ENCODE measurements at places on chromosomes 6 and 20.
A peak's percentile ranks its signal among the peaks of the same experiment; 100 is the strongest.

DNA sequence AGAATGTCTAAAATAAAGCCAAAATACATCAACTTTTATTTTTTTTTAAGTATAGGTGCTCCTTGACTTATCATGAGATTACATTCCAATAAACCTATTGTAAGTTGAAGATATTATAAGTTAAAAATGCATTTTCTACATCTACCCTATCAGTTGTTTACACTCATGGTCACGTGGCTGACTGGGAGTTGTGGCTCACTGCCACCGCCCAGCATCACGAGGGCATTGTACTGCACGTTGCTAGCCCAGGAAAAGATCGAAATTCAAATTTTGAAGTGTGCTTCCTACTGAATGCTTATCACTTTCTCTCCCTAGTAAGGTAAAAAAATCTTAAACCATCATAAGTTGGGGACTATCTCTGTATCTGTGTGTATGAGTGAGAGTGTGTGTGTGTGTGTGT, 126.6 kb upstream of the RIN2 start:
- DNase-seq, result no peak

DNA sequence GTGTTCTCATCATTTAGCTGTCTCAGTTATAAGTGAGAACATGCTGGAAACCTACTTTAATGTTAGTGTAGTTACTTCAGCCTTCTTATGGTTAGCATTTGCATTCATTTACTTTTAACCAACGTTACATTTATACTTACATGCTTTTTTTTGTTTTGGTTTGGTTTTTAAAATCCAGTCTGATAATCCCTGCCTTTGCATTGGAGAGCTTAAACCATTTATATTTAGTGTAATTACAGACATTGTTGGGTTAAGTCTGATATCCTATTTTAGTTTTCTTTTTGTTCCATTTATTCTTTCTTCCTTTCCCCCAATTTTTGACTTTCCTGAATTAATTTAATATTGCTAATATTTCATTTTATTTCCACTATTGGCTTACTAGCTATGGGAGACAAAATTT, 70.2 kb downstream of the AIG1 start:
- no peak for DNase-seq

DNA sequence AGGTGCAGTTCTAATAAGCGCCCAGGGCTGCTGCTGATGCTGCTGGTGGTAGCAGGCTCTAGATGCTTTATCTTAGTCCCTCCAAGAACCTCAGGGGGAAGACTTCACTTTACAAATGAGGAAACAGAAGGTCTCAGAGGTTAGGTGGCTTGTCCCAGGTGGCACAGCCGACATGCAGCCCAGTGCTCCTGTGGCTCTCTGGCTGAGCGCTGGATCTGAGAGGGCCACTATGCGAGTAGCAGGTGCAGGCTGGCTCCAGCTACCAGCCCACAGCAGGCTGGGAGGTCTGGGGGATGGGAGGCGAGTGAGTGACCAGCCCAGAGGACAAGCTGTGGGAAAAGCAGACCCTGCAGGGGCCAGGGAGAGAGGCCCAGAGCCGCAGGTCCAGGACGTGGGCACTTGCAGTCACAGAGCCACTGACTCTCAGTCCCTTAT, 90.9 kb downstream of the PRND start:
- no peak for DNase-seq

DNA sequence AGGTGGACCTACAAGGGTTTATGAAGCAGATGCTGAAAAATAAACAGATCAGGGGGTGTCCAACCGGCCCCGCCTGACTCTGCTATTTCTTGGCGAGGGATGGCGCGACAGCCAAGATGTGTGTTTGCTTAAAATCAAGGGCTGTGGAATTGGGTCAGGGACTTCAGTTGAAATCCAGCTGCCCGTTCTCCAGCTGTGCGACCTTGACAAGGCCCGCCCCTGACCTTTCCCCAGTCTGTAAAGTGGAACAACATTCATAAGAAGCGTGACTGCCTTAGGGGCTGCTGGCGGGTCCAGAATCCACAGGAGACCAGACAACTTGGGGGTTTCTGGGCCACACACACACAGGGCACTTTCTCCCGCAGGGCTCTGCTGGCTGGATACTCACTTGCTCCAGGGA, 517.5 kb downstream of the PREX1 start:
- DNase-seq, result no peak

GRCh38 chr6:129774697-129775447, 64.9 kb upstream of the ARHGAP18 start:
- DNase-seq, result peak; percentile 8

- DNase-seq, result no peak
Measured at GRCh38 chr20:53069132-53069531, 97.0 kb downstream of the TSHZ2 start.

DNA sequence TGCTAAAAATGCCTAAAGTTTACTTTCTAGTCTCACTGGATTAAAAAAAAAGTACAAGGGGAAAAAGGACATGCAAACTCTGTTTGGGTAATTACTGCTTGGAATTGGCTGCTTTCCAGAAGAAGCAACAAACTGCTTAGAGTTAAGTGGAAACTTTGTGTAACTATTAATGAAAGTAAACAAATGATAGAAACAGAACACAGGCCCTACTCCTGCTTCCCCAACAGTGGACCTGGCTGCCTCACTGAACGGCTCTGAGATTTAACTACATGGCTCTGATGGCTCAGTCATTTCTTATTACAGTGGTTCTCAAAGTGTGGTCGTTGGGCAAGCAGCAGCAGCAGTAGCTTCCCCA, 108.5 kb downstream of the MAN1A1 start:
- no peak for DNase-seq

GRCh38 chr20:61940976-61941720, 124.5 kb downstream of the TAF4 start:
- no peak for DNase-seq

DNA sequence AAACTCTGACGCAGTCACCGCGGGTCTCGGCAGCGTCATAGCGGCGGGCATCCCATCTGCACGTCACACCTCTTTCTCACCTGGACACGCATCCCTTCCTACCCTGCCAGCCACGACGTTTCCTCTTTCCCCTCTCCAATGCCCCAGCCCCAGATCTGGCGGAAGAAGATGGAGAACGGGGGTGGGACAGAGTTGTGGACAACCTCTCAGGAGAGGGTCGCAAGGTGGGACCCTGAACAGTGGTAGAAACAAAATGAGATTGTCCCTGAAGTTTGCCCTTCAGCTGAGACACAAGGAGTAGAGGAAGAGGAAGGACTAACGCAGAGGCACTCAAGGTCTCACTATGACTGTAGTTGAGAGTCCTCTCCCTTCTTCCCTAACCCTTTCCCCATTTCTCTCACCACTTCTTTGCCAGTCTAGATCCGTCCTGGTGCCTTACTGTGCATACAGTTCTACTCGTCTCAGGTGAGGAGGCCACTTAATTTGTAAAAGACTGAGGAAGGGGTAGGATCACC, 562 bp downstream of the TRIM39 start:
- no peak for DNase-seq

- DNase-seq, result no peak
Measured at GRCh38 chr20:17281478-17281877, 54.6 kb downstream of the PCSK2 start.

DNA sequence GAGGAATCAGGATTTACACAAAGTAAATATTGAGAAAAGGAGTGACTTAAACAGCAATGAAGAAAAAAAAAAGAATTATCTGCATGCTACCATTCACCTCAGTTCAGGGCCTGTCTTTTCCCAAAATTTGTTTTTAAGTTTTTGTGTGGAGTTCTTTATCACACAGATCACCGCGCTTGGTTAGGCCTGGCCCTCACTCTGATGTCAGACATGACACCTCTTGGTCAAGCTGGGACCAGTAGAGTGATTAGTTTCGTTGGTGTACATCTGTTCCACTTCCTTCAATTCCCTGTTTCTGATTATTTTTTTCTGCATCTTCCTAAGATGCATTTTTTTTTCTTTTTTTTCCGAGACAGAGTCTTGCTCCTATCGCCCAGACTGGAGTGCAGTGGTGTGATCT, 34.9 kb upstream of the HIVEP1 start:
- DNase-seq, result no peak

- DNase-seq, result no peak
Measured at GRCh38 chr6:101444717-101445116, 51.2 kb downstream of the GRIK2 start.

GRCh38 chr6:72832271-72832670, 210.4 kb downstream of the KCNQ5 start:
- no peak for DNase-seq

DNA sequence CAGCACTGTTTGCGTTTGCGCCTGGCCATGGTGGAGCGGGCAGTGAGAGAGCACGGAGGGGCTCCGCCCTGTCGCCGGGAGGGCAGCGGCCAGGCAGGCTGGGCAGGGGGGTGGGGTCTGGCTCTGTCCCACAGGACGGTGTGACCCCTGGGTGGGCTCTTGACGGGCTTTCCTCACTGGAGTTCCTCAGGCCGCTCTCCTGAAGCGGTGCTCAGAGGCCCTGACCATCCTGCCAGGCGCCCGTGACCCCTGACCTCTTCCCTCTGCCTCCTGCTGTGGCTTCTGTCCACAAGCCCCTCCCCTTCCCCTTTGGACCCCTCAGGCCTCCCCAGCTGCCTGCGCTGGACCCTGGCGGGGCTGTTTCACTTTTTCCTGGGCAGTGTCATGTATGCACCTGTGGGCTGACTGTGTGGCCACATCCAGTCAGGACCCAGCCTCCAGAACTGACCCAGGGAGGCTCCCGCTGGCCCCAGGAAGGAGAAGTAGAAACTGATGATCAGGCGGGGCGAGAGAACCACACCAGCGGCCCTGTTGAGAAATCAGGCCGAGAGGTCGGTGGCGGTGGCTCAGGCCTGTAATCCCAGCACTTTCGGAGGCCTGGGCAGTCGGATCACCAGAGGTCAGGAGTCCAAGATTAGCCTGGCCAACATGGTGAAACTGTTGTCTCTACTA, 1.2 kb downstream of the OGFR start:
- no peak for DNase-seq

DNA sequence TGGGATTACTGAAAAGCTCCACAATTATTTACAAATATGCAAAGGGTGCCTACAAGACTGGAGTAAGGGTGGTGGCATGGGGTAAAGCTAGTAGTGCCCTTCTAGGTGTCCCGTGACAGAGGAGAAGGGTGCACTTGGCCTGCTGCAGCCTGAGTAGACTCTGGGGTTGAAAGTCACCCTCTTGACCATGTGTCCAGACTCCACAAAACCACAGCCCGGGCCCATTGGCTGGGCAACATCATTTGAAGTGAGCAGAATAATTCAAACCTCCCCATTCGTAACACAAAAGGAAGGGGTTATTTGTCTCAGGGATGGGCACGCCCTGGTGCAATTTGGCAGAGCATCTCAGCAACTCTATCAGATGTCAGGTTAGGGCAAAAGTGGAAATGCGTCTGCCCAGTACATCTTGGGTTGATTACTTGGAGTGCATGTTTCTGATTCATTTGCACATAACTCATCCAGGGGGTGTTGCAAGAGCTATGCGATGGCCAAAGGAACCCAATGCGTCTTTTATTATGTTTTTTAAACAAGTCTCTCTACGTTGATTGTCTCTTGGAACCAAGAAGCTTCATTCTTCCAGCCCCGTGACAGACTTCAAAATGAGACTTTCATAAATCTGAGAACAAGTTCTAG, 56.7 kb downstream of the ISM1 start:
- no peak for DNase-seq

DNA sequence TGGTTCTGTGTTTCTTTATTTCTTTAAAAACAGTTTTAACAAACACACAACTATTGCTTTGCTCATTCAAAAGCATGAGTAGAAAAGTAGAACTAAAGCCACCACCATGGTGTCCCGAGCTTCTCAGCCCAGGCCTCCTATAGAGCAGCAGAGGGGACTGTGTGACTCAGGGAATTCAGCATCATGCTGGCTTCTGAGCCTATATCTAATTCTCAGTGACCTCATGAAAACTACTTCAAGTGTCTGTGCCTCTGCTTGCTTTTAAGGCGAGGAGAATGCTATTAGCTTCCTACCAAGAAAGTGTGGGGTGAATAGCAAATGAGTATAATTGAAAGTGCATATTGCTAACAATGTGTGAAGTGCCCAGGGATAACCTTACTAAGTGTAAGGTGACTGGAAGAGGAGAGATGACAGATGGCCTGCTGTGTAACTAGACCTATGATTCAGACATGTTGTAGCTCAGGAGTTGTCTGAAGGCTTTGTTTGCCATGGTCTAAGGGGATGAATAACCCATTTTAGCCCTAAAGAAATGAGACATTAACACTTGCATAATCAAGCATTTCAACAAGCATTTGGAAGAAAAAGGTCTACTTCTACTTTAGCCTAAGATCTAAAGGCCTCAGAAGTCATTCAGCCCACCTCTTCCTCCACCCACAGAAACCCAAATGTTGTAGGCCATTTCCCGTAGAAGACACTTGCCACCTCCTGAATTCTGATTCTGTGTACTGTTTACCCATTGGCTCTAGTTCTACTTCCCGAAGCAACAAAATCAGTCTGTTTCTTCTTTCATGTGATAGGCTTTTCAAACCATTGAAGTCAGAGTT, 121.5 kb upstream of the ARG1 start:
- DNase-seq, result no peak

DNA sequence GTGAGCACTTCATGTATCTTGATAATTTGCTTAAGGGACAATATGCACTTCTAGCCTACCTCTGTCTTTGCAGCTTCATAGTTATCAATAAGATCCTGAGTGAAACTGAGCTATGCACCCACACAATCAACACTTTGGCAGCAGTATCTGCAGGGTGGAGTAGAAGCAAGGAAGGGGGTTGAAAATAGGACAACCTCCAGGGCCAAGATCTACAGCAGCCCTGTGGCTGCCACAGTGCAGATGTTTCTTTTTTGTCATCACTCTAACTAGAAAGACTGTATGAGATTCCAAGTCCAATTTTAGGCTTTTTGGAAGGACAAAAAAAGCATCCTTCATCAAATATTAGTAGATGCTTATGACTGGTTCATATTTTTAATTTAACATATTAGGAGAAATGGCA, 336.1 kb upstream of the CITED2 start:
- DNase-seq, result no peak

DNA sequence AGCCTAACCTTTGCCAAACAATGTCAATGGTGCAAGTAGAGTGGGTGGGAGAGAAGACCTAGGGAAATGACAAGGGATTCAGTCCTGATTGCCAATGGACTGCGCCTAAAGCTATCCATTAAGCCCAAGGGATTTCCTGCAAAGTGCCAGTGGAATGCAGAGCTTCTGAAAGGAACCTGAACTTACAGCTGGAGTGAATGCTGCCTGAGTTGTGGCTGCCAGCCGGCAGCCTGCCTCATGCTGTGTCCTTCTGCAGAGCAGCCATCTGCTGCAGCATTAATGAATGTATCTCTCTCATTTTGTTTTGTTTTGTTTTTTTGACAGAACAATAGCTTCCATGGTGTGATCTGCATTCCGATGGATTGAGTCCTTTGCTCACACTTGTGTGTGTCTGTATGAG, 44.7 kb downstream of the SLC35F1 start:
- DNase-seq, result no peak

- DNase-seq, result no peak
Measured at GRCh38 chr6:24766680-24767462, 7.9 kb upstream of the GMNN start.

All from activated CD4-positive, CD25-positive, alpha-beta regulatory T cell treated with anti-CD3 and anti-CD28 coated beads, Interleukin-2, amount 50 U/mL, for 16 hours (primary cell).